ENCODE measurements at places on chromosomes 5 and 9.

GRCh38 chr9:99878651-99879050 lies 27.8 kb upstream of the STX17 start:
- DNase-seq, result no peak

DNA sequence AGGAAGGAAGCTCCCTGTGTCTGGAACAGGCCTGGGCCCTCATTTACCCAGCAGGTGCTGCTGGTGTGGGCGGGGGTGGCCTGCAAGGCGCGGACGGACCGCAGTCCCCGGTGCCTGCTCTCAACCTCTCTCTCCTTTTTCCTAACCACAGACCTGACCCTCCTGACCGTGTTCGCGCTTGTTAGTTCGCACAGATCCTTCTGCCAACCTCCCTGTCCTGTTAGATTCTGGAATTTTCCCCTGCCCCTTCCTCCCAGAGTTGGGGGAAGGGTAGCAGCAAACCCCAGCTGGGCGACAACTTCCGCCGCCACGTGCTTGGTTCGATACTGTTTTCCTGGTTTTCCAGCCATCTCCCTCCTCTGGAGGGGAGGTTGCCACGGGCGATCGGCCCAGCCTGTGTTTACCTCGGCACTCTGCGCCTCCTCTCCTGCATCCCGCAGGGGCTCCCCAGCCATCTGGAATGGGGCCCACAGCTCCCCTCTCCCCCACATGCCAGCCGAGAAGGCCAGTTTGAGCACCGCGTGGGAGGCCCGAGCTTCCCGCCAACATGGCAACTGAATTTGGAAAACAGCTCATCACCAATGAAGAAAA lies 70.8 kb upstream of the UNC5A start:
- DNase-seq, result no peak

DNA sequence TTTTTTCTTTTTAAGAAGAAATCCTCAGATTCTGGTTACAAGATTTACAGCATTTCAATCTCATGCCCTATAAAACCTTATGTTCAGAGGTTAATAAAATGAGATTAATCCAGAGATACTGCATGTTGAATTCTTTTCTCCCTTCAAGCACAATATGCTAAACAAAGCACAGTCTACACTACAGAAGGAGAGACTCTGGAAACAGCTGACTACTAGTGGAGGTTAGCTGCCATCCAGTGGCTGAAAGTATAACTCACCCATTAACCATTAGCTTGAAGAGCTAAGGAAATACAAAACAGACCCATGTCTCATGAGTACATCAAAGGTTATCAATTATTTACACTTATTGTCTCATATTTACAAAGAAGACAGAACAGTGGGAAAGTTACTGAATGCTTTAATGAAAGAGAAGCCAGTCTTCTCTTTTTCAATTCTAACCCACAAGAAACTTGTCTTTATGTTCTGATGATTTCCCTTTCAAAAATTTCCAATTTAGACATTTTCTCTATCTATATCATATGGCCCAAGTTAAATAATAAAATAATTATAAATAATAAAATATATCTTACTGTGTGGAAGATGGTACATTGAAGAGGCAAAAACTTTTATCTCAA lies 12.7 kb upstream of the DNAH5 start:
- peak; percentile 9 for DNase-seq

- DNase-seq, result no peak
Observed at GRCh38 chr5:177987326-177987725, 8.7 kb downstream of the PROP1 start.
